ENCODE measurements at places on chromosomes 1 and 21.

DNA sequence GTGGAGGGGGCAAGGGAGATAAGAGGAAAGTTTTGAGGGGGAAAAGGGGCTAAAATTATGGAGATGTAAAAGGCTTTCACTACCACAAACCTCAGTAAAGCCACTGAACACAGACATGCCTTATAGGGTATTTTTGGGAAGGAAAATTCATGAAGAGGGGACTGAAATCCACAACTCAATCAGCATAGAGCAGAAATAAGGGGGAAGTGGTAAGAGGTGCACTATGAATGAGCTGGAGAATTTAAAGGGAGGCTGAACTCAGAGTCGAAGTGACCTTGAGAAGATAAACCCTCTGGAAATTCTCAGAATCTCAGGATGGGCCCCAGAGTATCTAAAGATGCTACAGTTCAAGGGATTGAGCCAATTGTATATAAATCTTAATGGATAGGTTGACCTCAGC, 15.3 kb downstream of the RHEX start:
- no peaks in the 10 kb centered on the region for H3K36me3 ChIP-seq
- no peaks in the 10 kb centered on the region for H3K27me3 ChIP-seq
- no peaks in the 10 kb centered on the region for H3K4me1 ChIP-seq
- no peak for DNase-seq
- H3K27ac ChIP-seq: no peak overlapping the region

GRCh38 chr1:29753244-29753643, 516.9 kb downstream of the PTPRU start:
- no peak for DNase-seq
- H3K4me1 ChIP-seq: no peaks in the 10 kb centered on the region
- H3K27ac ChIP-seq: no peak overlapping the region
- H3K27me3 ChIP-seq: no peaks in the 10 kb centered on the region
- H3K36me3 ChIP-seq: no peaks in the 10 kb centered on the region

DNA sequence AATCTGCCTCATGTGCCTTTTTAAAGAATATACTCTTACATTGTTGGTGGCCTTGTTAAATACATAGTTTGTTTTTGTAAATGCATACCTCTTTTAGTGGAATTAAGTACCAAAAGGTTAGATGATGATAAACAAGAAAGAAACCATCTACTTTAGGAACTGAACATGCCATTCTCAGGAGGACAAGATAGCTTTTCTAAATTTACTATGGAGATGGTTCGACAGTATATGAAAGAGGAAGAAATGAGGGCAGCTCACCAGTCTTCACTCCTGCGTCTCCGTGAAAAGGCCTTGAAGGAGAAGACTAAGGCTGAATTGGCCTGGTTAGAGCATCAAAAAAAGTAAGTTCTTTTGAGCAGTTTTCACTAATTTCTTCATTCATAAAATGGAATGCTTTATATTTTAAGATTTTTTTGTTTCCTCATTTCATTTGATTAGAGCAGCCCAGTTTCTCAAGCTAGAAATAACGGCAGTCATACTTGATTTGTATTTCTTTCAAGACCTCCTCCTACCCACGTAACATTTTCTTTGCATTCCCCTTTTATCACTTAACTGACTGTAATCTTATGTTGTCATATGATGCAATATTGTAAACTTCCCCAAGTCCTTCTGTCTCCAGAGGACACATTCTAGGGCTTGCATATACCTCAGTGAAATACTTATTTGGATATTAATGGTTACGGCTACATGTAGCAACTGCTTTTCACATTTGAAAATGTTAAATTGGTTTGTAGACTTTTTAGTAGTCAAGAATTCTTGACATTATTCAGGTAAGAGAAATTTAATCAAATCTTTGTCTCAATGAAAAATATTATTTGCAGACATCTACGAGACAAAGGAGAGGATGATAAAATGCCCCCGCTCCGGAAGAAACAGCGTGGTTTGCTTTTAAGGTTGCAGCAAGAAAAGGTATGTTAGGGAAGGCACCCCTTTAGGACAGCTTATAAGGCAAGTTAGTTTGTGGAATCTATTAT, 99.3 kb downstream of the CEP350 start:
- H3K27me3 ChIP-seq: no peaks in the 10 kb centered on the region
- no peak for DNase-seq
- peaks cover 94% of the 10 kb centered on the region for H3K36me3 ChIP-seq
- no peak overlapping the region for H3K4me3 ChIP-seq
- H3K27ac ChIP-seq: no peak overlapping the region

DNA sequence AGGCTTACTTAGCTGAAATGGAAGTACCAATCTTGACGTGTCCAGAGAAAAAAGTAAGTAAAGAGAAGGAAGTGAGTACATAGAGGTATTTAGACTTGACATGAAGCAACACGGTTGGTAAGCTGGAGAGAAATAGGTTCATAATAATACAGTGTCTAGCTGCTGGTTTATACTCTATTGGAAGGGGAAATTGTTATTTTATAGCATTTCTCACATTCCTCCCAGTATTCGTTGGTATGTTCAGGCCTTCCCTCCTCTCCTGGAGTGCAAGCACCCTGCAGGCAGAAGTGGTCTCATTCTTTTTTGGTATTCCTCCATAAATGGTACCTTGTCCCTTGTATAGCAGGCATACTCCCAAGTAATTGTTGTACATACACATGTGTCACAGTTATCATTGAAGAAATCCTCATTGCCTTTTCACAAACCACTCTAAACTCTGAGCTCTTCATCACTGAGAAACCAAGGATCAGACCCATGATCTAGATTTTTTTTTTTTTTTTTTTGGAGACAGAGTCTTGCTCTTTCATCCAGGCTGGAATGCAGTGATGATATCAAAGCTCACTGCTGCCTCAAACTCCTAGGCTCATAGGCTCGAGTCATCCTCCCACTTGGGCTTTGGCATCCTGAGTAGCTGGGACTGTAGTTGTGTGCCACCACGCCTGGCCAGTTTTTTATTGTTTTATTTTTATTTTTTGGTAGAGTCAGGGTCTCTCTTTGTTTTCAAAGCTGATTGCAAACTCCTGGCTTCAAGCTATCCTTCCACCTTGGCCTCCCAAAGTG, 9.8 kb upstream of the IPO9 start:
- H3K27me3 ChIP-seq: no peaks in the 10 kb centered on the region
- H3K36me3 ChIP-seq: peaks cover 96% of the 10 kb centered on the region
- H3K27ac ChIP-seq: no peak overlapping the region
- no peak overlapping the region for H3K4me3 ChIP-seq

- no peak overlapping the region for H3K27ac ChIP-seq
- peaks cover 31% of the 10 kb centered on the region for H3K36me3 ChIP-seq
- no peak for DNase-seq
- peaks cover 9% of the 10 kb centered on the region for H3K4me1 ChIP-seq
- H3K27me3 ChIP-seq: no peaks in the 10 kb centered on the region
Observed at GRCh38 chr1:28512058-28512611, 6.3 kb downstream of the RCC1 start.

DNA sequence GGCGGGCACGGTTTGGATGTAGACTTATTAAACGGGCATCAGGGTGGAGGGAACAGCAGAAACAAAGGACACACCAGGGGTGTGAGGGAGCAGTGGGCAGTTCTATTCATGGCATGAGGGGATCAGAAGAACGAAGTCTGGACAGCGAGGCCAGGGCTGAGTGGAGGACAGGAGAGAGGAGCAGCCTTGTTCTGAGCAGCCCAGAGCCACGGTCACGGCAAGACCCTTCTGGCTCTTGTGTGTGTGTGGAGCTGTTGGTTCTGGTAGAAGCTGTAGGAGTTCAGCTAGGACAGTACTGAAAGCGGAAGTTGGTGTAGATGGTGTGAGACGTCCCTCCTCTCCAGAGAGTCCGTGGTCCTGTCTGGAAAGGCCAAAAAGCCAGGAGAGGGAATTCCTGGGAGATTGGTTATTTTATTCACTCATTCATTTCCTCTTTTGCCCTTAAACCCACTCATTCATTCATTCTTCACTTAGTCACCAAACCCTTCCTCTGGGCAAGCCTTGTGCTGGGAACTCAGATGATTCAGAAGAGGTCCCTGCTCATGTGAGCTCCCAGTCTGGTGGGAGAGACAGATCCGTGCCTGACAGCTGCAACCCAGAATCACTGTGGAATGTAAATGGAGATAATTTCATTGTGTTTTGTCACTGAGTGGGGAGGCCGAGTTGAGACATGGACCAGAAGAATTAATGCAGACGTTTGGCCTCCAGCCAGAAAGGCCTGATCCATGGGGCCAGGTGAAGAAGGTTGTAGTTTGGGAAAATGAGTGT, 4.1 kb upstream of the ACOT11 start:
- H3K27ac ChIP-seq: no peak overlapping the region
- H3K36me3 ChIP-seq: no peaks in the 10 kb centered on the region
- DNase-seq: no peak
- H3K27me3 ChIP-seq: peaks cover 3% of the 10 kb centered on the region
- peak overlapping the region; percentile 2 for H3K4me3 ChIP-seq
- peaks cover 25% of the 10 kb centered on the region for H3K4me1 ChIP-seq

DNA sequence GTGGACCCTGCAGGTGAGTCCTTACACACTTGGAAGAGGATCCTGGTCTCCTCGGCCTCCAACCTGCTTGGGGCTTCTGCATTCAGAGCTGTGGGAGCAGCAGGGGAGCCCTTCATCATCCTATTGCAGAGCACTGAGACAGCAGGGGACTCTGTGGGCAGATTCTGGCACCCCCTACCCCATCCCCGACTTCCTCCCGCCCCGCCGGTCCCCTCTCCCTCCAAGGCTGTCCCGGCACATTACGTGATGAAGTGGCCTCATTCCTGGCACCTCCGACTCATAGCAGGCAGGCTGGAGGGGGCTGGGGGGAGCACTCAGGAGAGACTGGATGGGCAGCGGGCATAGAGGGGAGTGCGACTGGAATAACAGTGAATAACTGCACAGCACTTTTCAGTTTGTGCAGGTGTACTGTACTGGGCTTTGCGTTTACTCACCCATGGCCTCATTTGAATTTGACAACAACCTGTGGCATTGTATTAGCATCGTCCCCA, 394.1 kb downstream of the MATN1 start:
- peaks cover 2% of the 10 kb centered on the region for H3K27me3 ChIP-seq
- H3K4me1 ChIP-seq: no peaks in the 10 kb centered on the region
- no peak overlapping the region for H3K27ac ChIP-seq
- no peaks in the 10 kb centered on the region for H3K36me3 ChIP-seq

DNA sequence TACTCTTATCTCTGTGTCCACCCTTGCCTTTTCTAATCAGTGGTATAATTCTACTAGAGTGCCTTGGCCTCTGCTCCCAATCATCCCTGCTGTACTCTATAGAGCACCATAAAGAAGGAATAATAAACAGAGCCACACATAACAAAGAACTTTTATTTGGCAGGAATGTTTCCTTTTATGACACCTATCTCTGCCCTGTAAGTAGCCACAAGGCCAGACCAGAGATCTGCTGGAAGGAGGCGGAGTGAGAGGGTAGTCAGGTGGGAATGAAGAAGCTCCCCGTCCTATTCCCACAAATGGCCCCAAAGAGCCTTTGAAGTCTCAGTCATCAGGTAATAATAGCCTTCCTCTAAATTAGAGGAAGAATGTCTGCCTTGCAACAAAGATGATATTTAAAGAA, 32.7 kb downstream of the WLS start:
- peaks cover 14% of the 10 kb centered on the region for H3K4me1 ChIP-seq
- H3K27me3 ChIP-seq: no peaks in the 10 kb centered on the region
- peaks cover 15% of the 10 kb centered on the region for H3K36me3 ChIP-seq
- DNase-seq: no peak

Measured in neuronal stem cell (in vitro differentiated cells).